ENCODE measurements at places on chromosomes 2 and 18. TPM values are rescaled to one million over a fixed set of nuclear protein-coding genes. Genes with fewer than 3 reads are reported as not detected.

- DNase-seq: no peak
These were observed 768.1 kb downstream of the TMEM182 start for GRCh38 chr2:103529798-103530502.

- DNase-seq: no peak
These were observed 3.0 kb upstream of the OSR1 start for GRCh38 chr2:19361325-19361990.

GRCh38 chr18:78293540-78293939 is 686.1 kb upstream of the SALL3 start:
- no peak for DNase-seq

ACMSD gene
- 43.9 TPM for polyA plus RNA-seq

C2orf80 gene
- 0.25 TPM for polyA plus RNA-seq

DNA sequence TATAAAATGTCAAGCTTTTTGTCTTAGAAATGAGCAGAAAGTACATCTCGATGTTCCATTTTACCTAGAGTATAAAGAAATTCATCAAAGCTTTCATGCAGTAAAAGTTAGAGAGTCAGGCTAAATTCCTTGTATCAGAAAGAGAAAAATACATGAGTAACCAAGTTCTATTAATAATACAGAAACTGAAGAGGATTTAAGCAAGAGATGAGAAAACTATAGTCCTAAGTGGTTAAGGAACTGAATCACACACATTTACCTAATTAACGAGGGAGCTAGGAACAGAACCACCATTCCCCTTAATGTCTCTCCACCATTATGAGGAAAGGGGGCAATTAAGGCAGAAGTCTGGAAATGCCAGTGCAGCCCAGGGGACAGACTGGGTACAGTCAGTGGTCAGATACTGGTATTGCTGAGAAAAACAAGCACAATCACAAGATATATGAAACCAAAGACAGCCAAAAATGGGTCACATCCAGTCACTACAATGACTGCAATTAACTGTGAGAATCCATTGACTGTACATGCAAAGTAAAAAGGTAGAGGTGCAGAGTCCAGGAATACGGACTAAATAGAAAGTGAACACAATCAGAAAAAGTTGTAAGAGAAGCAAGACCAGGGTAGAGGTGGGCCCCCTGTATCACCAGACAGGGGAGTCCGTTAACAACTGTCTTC is 23.9 kb downstream of the MAP4K3 start:
- no peak for DNase-seq

DNA sequence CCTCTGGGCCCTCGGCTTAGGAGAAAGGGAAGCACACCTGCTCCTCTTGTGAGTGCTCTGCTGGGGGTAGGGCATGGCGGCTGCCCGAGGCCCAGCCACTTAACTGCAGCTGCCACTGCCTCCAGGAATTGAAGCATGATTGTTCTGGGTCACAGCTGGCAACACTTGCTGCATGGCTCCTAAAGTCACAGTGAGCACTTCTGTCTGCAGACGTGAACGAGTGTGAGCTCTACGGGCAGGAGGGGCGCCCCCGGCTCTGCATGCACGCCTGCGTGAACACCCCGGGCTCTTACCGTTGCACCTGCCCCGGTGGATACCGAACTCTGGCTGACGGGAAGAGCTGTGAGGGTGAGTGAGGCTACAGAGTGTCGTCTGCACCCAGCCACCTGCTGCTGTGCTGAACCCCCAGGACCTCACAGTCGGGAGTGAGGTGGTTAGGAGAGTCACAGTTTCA is 44.4 kb downstream of the FBLN7 start:
- no peak for DNase-seq

IL1RN gene
- 3.2 TPM for polyA plus RNA-seq

DNA sequence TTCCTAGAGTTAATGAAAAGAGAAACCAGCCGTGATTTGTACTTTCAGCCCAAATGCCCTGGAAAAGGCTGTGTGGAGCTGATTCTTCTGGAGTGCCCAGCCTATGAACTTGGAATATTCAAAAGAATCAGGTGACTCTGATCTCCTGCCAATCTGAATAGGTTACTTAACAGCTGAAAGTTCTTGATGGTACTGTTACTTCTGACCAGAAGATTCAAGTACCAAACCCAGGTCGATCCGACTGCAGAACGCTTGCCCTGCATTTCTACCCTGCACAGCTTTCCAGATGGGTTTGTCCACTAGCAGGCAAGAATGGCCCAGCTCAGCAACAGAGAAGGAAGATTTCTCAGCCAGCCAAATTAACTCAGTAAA is 430.4 kb downstream of the PID1 start:
- DNase-seq: no peak

RFTN2 gene
- polyA plus RNA-seq: 19.0 TPM

DNA sequence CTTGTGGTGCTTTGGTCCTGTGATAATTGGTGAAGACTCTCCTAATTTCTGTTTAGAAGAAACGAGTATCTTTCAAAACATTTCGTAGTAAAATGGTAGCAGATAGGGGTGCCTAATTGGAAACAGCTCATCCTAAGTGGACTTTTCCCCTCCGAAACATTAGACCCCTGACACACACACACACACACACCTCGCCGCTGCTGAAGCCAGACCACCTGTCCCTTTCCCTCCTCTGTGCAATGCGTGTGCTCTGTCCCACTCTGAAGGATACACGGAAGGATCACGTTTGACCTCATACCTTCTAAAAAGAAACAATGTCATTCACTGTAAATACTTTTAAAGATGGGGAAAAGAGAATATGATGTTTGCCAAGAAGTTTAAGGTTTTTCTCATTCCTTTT is 36.2 kb upstream of the TMEM87B start:
- DNase-seq: no peak

Data from left kidney (tissue), 8 donors.